ENCODE measurements at places on chromosomes 6 and 20. TPM values are rescaled to one million over a fixed set of nuclear protein-coding genes. Genes with fewer than 3 reads are reported as not detected.

CRIP3 gene
- total RNA-seq = 0.62 TPM

CALHM4 gene
- total RNA-seq = not detected

ROS1 gene
- not detected for total RNA-seq

MLN gene
- not detected for total RNA-seq

GPRC6A gene
- total RNA-seq = not detected

ATP9A gene
- 1.3 TPM for total RNA-seq

KCNK16 gene
- not detected for total RNA-seq

GSTA3 gene
- not detected for total RNA-seq

FIG4 gene
- total RNA-seq = 13.5 TPM

LGSN gene
- 0.17 TPM for total RNA-seq

CALHM6 gene
- total RNA-seq = 23.2 TPM

DZANK1 gene
- 1.8 TPM for total RNA-seq

FRS3 gene
- 8.3 TPM for total RNA-seq

TUBB2B gene
- not detected for total RNA-seq

TNF gene
- total RNA-seq = 18.5 TPM

RAET1L gene
- not detected for total RNA-seq

PHACTR3 gene
- not detected for total RNA-seq

MAS1 gene
- not detected for total RNA-seq

PTCHD4 gene
- total RNA-seq = not detected

QKI gene
- total RNA-seq = 70.9 TPM

C20orf202 gene
- 0.25 TPM for total RNA-seq

LIME1 gene
- total RNA-seq = 159 TPM

ECT2L gene
- not detected for total RNA-seq
